Left ventricle myocardium inferior (tissue), 1 donor: ENCODE measurements at places on chromosomes 13 and 19. TPM values are rescaled to one million over a fixed set of nuclear protein-coding genes. Genes with fewer than 3 reads are reported as not detected.

DNA sequence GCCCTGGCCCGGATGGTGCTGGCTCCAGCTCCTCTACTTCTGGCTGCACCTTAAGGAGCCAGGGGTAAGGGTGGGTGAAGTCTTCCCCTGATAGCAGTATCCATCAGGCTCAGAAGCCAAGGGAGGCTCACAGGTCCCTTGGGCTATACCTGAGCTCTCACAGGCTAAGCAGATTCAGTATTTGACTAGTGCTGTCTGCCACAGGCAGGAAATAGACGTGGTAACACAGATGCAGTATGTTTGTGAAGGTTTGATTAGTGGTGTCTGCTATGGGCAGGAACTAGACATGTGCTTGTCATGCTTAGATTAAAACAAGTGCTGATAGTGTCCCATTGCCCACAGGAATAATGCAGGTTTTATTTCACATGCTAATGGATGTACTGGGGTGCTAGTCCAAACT lies 4.0 kb downstream of the SYT5 start:
- no peak for DNase-seq

DNA sequence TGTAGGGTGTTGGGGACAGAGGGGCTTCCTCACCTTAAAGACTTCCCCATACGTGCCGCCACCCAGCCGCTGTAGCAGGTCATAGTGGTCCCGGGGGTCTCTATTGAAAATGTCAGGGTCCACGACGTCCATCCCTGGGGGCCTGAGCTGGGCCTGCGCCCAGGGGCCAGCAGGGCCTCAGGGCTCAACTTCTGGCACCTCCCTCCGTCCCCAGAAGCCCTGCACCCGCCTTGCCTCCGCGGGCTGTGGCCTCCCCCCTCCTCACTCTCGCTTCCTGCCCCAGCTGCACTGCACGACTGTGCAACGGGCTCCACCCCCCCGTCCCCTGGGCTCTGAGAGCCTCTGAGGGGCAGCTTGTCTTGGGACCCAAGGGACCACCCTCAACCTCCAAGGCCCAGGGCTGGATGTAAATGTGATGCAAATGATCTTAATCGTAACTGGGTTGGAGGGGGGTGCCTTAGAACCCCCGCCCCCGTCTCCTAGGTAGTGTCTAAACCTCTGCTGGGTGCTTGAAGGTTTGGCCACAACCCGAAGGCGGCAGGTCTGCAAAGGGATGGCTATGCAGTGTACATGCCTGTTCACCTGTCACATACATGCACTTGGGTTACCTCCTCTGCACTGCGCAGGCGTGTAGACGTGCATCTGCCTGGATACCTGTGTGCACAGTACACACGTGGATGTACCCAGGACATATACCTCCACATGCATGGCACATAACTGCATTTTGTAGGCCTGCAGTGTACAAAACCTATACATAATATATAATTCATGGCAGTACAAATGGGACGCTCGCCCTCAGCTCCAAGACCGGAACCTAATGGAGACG lies at the start of gene MAP4K1:
Gene MAP4K1 (minus strand): TSS at position 190 of the 826 bp plus-strand sequence. CDS start 58 bp downstream, at position 132.
- peak; percentile 37 for DNase-seq

DNA sequence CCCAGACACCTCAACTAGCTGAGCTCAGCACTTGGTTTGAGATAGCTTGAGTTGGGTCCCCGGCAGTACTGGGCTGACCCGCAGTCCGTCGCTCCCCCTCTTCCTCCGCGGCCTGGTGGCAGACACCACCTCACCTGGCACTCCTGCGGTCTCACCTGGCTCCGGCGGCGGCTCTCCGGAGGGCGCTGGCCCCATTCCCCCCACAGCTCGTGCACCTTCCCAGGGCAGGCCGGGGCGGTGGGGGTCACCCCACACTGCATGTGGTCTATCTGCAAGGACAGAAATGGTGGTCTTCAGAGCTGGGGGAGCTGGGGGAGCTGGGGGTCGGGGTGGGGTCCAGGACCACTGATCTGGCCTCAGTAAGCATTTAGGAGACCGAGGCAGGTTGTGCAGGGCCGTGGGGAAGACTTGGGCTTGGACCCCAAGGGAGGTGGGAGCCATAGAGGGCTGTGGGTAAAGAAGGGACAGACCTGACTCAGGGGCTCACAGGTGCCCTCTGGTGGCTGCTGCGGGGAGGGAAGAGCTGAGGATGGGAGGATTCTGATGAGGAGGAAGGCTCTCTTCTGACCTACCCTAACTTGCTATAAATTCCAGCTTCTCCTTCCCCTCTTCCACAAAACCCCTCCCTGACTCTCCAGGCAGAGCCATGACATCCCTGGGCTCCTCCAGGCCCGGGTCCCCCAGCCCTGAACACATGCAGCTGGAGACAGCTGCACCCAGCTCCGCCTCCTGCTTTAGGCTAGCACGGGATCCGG lies 6.7 kb upstream of the PLIN4 start:
- peak; percentile 58 for DNase-seq

DNA sequence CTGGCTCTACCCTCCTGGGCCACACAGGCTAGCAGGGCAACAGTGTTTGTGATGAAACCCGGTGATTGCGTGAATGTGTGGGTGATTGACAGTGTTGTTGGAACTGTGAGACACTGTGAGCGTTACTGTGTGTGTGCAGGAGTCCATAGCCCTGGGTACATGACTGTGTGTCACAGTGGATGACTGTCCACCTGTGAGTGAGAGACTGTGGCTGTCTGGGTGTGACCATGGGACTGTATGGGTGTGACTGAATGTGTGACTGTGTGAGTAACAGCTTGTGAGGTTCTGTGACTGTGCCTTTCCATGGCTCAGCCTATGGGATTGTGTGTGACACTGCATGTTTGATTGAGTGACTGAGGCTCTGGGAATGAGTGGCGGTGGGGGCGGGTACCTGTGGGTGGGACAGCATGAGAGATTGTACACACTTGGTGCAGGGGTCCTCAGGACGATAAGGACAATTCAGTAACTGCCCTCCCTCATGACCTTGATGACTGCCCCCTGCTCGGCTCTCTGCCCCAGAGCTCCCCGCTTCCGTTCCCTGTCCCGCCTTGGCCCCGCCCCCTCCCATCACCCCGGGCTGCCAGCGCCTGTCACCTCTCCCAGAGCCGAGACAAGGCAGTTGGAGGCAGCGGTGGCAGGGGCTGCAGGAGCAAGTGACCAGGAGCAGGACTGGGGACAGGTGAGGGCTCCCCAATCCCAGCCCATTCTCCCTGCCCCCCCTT lies at the start of gene GIPR:
Gene GIPR (plus strand): TSS at position 602 of the 722 bp plus-strand sequence. CDS start 1,300 bp downstream, outside the sequence.
- peak; percentile 57 for DNase-seq

GRCh38 chr19:55902080-55902751 lies 29.9 kb downstream of the NLRP13 start:
- no peak for DNase-seq

Gene MEIOSIN
- total RNA-seq: not detected

Gene ZNF264
- 15.5 TPM for total RNA-seq

Gene HCST
- total RNA-seq: 2.3 TPM
